ENCODE measurements at places on chromosomes 13 and 19. TPM values are rescaled to one million over a fixed set of nuclear protein-coding genes. Genes with fewer than 3 reads are reported as not detected.

- no peak for DNase-seq
Measured at GRCh38 chr13:39929583-39929982, 274.1 kb downstream of the COG6 start.

- no peak for DNase-seq
Measured at GRCh38 chr19:33630880-33631608, 9.3 kb downstream of the CHST8 start.

- DNase-seq = no peak
Measured at GRCh38 chr13:43915451-43915850, 35.7 kb downstream of the LACC1 start.

The PLEKHF1 gene
- total RNA-seq = 7.5 TPM

The DNAJC15 gene
- total RNA-seq = 12.3 TPM
